ENCODE measurements at places on chromosomes 16 and 17.

DNA sequence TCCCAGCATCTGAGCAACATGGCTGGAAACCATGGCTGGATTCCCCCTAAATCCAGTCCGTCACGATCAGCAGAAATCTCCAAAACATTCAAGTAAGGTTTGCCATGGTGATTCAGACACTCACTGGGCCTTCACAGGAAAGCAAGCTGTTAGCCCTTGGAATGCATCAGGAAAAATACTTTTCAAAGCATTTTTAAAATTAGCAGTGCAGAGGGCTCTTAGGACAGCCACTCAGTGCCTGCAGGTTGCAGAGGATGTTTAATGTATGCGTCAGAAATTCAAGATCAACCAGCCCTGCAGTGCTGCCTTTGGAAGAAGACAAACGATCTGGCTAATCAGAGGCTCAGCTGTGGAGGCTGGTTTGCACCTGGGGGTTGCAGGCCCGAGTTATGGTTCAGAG, 50.3 kb downstream of the FOXL1 start:
- no peak for DNase-seq

DNA sequence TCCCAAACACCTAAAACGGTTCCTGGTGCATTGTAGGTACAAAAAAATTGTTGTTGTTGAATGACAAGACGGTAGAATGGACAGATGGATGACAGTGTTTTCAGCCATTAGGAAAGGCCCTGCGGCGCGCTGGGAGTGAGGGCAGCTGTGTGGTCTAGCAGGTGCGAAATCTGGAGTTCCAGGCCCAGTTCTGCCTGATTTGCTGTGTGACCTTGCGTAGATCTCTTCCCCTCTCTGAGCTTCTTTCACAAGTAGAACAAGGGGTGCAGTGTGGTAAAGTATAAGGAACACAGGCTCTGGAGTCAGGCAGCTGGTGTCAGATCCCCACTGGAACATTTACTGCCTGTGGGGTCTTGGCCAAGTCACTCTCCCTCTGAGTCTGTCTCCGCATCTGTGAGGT, 25.3 kb downstream of the SPNS2 start:
- no peak for DNase-seq

- no peak for DNase-seq
Observed at GRCh38 chr16:21162661-21163151, 4.2 kb downstream of the LDAF1 start.

DNA sequence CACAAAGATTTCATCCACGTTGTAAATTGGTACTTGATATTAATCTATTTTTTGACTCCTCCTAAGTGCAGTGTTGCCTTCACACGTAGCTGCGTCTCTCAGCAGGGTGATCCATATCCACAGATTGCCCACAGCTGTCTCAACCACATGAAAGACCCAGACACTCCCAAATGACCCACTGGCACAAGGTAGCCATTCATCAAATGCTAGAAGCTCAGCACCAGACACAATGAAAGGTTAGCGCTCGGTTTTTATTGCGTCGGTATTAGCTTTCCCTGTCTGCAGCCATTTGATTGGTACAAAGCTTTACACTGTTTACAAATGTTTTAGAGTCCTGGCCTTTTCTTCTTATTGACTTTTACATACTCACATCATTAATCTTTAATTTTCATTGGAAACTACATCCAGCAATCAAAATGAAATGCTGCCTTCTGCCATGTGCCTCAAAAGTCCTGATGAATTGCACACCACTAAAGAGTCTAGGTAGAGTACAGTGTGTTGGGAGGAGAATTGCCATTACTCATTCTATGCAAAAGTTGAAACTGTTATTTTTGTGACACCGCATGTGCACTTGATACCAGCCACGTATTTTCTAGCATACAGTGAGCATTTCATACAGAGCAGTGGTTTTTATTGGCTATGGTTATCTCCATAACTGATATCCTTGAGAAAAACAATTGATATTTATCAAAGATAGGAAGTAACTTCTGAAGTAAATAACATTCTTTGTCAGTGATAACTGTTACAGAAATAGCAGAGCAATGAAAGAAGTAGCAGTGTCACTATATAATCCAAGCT, 127.3 kb upstream of the NUDT7 start:
- DNase-seq, result no peak

- DNase-seq, result peak; percentile 36
Observed at GRCh38 chr17:59963738-59964481, 630 bp downstream of the RNFT1 start.

- DNase-seq, result no peak
Observed at GRCh38 chr17:41917679-41918313, 955 bp downstream of the ACLY start.

DNA sequence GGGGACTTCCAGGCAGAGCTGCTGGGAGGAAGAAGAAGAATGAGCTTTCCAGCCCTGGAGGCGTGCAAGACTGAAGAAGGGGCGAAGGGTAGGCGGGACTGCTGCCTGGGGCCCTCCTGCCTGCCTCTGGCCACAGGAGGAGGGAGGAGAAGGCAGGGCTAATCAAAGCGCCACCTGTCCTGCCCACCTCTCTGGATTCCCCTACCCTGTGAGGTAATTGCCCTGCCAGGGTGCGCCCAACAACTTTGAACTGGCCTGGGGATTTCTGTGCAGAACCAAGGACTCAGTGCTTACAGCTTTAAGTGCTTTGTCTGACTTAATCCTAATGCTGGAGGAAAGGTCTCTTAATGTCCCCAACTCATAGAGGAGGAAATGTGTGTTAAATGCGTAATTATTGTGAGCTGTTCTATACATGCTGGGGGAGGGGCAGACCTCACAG, at the start of gene NOXO1:
Gene NOXO1 (minus strand): TSS at position 72 of the 439 bp plus-strand sequence. CDS start 290 bp downstream, outside the sequence.
- no peak for DNase-seq

- no peak for DNase-seq
Observed at GRCh38 chr16:89172528-89173173, 1.1 kb downstream of the CDH15 start.

- no peak for DNase-seq
Observed at GRCh38 chr16:20729141-20729540, 12.5 kb downstream of the THUMPD1 start.

DNA sequence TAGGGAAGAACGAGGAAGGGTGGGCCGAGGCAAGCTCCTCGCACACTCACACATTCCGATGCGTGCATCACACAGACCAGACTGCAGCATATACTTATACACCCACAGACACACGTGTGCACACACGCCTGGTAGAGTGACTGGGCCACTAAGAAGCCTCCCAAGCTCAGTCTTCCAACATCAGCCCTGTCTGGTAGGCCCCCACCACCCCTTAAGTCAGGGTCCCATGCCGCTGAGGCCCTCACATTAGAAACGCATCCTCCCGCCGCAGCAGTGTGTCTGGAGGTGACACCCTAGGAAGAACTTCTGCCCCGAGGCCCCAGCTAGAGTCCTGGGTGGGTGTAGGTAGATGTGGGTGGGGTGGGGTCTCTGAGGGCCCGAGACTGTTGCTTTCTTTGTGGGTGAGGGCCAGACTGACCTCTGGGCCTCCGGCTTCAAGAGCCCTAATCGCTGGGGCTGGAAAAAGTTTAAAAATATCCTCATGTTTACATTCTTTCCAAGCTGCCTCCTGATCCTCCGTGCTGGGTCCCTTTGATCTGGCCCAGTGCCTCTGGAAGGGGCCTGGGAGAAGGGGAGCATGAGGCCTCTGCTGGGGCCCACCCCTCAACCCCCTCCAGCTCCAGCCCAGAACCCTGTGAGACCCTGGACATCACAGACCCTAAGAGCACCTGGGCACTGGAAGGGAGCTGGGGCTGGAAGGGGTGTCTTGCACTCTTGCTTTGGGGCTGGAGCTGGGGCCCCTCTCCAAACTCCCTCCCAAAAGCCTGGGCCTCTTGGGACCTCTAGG, 13.6 kb downstream of the CDH16 start:
- DNase-seq, result no peak

- DNase-seq, result no peak
Observed at GRCh38 chr17:50180620-50181019, 14.8 kb downstream of the SGCA start.

Data from NCI-H2107 (cell line).